CD4-positive, alpha-beta T cell (primary cell): ENCODE measurements at places on chromosomes 3 and 15.

DNA sequence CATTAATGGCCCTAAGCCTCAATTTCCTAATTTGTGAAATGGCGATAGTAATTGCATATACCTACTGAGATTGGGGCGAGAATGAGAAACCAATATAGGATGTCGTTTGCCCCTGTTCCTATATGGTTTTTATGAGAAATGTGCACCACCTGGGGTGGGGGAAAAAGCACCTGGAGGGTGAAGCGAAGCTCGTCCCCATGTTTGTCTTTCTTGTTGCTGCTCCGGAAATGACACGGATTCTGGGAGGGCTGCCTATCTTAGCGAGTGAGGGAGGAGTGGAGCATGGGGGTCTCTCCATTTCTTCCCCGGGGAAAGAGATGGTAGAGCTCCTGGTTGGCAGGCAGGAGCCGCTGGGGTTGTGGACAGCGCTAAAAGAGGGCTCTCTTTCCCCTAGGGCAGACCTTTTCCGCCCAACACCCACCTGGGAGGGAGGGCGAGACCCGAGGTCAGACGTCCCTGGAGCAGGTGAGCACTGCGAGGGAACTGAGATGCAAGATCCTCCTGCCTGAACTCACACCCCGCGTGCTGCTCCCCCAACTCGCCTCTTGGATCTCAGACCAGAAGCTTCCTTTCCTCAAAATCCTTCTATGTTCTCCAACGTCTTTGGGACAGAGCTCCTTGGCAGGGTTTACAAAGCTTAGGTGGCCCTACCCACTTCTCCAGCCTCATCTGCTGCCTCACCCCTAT is 5.6 kb upstream of the BAHD1 start:
- no peak for DNase-seq

DNA sequence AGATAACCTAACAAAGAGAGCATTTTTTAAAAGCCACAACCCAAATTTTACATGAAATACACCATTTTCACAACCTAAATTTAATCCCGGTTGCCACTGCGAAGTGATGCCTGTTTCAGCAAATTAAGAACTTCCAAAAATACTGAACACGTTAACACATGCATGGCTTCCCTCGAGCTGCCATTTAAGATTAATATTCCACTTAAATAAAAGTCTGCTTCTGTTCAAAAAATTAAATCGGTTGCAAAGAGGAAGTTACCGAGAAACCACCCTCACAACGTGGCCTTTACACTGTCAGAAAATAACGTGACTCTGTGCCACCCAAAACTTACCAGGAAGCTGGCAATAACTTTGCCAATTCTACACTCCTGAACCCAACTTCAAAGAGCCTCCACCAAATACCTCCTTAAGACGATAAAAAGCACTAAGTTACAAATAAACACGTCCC is 1.2 kb downstream of the TBL1XR1 start:
- DNase-seq = no peak

- DNase-seq = no peak
Observed at GRCh38 chr3:24498796-24499195, 4.1 kb upstream of the THRB start.

DNA sequence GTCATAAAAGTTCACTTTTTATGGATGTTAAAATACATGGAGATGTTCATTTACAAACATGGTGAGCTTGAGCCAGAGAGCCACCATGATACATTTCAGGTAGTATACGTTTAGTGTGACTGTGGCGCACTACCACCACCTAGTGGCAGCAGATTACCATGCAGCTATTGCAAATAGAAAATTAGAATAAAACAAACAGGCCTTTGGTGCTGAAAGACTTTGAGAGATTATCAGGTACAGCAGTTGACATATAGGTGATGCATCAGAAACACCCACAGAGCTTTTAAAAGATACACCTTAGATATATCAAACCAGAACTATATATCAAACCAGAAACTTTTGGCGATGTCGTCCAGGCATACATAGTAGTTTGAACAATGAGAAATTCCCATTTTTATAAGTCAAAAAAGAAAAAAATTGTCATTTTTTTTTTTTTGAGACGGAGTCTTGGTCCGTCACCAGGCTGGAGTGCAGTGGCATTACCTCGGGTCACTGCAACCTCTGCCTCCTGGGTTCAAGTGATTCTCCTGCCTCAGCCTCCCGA is 42.0 kb upstream of the ICE2 start:
- DNase-seq = peak; percentile 83

GRCh38 chr15:100053474-100054121 is 288.2 kb downstream of the ADAMTS17 start:
- no peak for DNase-seq
